Activated naive CD4-positive, alpha-beta T cell treated with anti-CD3 and anti-CD28 coated beads, Interleukin-2, amount 50 U/mL, for 16 hours (primary cell): ENCODE measurements at places on chromosomes 5 and 9.

- no peak for DNase-seq
These were observed 54.6 kb upstream of the ABL1 start for GRCh38 chr9:130780415-130780814.

- no peak for DNase-seq
These were observed 1114.9 kb upstream of the C9orf72 start for GRCh38 chr9:28688172-28688571.

DNA sequence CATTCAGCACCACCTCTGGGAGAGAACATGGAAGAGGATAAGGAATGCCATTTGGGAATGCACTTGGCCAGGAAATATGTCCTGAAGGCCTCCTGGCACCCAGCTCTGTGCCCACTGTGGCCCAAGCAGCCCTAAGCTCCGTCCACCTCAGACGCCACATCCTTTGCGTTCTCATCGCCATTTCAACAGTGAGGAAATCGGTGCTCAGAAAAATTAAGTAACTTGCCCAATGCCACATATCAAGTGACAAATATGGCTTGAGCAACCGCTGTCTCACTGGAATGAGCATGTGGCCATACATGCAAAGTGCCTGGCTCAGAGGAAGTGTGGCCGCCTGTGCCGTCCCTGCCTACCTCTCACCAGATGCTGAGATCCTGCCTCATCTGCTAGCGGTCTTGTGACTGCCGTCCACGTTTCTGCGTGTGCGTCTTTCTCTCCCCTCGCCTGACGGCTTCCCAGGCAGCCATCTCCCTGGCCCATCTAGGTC lies 984 bp upstream of the DOK3 start:
- DNase-seq = no peak

DNA sequence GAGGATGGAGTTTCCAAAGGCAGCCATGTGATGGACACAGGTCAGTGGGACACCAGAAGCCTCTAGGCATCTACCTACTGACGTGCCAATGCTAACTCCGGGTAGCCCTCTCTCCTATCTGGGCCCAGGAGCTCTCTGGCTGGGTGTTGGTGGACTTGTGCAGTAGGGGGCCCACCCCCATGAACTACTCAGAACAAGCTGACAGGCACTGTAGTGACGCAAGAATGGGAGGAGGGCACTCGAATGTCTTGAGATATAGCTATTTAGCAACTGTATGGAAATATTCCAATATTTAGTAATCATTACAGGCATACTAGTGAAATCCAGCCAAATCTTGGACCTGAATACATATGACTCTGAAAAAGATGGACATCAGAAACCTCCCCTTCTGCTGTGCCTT lies 5.7 kb upstream of the DOCK2 start:
- no peak for DNase-seq

- no peak for DNase-seq
These were observed 16.3 kb downstream of the LARP1 start for GRCh38 chr5:154771383-154771901.

GRCh38 chr5:172953776-172954675 lies 5.2 kb upstream of the RPL26L1 start:
- no peak for DNase-seq

DNA sequence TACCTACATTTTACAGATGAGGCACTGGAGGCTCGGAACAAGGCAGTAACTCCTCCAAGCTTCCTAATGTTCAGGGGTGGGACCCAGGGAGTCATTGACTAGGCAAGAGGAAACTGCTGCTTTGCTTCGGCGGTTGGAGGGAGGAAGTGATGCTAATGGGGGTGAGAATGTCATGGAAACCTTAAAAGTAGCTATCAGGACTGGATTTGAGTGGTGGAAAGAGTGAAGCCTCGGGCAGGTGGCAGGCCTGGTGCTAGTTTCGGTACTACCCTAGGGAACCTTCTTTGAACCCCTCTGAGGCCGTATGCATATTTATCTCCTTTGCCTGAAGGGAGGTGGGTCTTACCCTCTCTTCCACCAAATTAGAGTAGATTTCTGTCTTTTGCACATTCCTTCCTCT lies 1.6 kb downstream of the BSPRY start:
- no peak for DNase-seq

GRCh38 chr5:90022002-90022710 lies 387.4 kb downstream of the CETN3 start:
- DNase-seq = no peak

DNA sequence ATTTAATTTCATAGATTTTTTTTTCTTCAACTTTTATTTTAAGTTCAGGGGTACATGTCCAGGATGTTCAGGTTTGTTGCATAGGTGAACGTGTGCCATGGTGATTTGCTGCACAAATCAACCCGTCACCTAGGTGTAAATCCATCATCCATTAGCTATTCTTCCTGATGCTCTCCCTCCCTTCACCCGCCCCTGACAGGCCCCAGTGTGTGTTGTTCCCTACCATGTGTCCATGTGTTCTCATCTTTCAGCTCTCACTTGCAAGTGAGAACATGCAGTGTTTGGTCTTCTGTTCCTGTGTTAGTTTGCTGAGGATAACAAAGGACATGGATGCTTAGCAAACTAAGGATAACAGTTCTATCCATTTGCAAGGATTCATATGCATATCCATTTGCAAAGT lies 209.1 kb upstream of the ADCY2 start:
- DNase-seq = no peak

GRCh38 chr5:154642499-154643245 lies 112.5 kb upstream of the LARP1 start:
- no peak for DNase-seq

- no peak for DNase-seq
These were observed 3.5 kb upstream of the C5 start for GRCh38 chr9:121053544-121053943.

- no peak for DNase-seq
These were observed 55.3 kb downstream of the BARX1 start for GRCh38 chr9:93899609-93900435.

DNA sequence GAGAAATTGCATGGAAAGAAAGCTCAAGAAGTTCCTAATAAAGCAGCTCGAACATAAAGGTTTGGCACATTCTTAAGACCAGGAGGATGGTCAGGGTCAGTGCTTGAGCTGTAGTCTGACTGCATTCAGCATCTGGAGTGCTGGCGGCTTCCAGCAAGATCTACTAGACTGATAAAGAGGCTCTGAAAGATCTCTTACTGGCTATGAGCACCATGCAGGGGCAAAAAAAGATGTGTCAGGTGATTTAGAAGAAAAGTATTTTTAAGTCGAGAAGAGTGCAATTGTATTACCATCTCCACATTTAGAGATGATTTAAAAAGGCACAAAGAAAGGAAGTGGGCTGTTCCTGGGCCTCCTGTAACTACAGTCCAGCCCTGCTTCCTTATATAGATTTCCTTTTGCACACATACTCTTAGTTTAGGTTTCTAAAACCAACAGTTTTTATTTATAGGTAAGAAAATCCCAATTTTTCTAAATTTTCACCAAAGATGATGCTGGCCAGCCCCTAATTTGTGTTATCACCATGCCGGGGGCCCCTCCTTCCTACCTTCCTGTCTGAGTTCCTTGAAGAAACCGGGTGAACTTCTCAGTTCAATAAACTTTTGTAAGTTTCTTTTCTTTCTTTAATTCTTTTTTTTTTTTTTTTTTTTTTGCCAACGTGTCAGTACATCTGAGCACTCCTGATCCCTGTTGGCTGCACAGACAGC lies 65.9 kb upstream of the PLPP1 start:
- DNase-seq = no peak

DNA sequence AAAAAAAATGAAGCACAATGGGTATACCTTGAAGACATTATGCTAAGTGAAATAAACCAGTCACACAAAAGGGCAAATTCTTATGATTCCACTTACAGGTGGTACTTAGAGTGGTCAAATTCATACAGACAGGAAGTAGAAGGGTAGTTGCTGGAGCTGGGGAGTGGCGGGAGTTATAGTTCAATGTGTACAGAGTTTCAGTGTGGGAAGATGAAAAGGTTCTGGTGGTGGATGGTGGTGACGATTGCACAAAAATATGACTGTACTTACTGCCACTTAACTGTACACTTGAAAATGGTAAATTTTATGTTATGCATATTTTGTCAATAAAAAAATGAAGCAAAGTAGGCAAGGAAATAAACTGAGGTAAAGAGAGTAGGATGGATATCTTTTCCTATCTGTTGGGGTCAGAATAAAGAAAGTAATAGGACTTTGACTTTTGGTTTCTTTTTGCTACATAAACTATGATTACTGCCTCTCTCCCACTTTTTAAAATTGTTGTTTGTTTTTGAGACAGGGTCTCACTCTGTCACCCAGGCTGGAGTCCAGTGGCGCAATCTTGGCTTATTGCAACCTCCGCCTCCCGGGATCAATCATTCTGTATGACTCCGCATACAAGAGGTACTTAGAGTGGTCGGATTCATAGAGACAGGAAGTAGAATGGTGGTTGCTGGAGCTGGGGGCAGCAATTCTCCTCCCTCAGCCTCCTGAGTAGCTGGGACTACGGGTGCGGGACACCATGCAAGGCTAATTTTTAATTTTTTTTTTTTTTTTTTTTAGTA lies 4.0 kb upstream of the PSAT1 start:
- peak; percentile 19 for DNase-seq

DNA sequence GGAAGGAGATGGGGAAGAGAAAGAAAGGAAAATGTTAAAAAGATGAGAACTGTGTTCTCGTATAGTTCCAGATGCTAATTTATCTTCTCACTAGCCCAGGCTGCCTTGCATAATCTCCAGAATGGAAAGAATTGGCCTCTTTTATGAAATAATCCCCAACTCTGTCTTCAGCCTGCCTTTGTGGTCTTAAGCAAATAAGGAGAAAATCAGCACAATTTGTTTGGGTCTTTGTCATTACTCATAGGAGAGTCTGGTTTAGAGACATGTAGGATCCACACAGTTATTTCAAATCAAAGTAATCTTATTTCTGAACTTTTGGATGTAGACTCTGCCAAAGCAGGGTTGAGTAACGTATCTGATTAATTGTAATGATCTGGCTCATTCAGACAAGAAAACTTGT lies 50.7 kb upstream of the CAMK4 start:
- DNase-seq = no peak

- DNase-seq = no peak
These were observed 1.1 kb upstream of the SH3TC2 start for GRCh38 chr5:149063896-149064478.

GRCh38 chr9:34576597-34577399 lies 12.7 kb downstream of the CNTFR start:
- DNase-seq = no peak

GRCh38 chr9:127131871-127132270 lies 9.4 kb upstream of the ANGPTL2 start:
- no peak for DNase-seq

DNA sequence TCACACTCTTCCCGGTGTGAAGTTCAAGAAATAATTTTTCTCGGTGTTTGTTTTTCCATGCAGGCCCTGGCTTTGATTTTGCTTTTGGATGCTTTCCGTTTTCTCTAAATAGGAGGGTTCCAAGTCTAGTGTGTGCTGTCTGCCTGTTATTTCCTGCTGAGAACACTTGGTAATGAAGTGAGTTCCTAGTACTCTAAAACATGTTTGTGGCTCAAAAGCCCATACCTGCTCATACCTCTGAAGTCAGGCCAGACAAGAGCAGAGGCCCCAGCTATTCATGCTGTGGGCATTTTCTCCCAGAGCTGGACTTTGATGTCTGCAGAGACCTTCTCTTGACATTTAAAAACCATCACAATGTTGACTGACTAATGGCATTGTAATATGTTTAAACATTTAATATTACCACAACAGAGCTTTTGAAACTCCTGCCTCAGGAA lies 211.2 kb downstream of the GOLPH3 start:
- no peak for DNase-seq

GRCh38 chr5:123700624-123701287 lies 188.8 kb downstream of the CSNK1G3 start:
- DNase-seq = no peak

- no peak for DNase-seq
These were observed 40.1 kb downstream of the SECISBP2 start for GRCh38 chr9:89358376-89358916.

DNA sequence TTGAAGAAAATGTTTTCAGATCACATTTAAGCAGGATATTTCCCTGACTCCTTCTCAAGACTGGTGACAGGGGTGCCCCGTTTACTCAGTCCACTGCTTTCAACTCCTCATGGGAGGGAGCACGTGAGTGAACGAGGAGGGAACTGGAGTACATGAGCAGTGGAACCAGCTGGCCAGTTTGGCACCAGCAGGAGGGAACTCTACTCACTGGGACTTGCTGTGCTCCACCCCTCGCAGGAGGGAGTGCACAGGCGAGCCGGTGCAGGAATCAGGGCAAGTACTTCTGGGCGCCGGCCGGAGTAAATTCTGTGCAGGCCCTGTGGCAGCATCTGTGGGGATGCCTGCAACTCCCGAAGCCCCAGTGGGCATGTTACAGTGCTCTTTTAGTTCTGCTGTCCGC lies 1941.1 kb upstream of the C9orf72 start:
- DNase-seq = no peak

DNA sequence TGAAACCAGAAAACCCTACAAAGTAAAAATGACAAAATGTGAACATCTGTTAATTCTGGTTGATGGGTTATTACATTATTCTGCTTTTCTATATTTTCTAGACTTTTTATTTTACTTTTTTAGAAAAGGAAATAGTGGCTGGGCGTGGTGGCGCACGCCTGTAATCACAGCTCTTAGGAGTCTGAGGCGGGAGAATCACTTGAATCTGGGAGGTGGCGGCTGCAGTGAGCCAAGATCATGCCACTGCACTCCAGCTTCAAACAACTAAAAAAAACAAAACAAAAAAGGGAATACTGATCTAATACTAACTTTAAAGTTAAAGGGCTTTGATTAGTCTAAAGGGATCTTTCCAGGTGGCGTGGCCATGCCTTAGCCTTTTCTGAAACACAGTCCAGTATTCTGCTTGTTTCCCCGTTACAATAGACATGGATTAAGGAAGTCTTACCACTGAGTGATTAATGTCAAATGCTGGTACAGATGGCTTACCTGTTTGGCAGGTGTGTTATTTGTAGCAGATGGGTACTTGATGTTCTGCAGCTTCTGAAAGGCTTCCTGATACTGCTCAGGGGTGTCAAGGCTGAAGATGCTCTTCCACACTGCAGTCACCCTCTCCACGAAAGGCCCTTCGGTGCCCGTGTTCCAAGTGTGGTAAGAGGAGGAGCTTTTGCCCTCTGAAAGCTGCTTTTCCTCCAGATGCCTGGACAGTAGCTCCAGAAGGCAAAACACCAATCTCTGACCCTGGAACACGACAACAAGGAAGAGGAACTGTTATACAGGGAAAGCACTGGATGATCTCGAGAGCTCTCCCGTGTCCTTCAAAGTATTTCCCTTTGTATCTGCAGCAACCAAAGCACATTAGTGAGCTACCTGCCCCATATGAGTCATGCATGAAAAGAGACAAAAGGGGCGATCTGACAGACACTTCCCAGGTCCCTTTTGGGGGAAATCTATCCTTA lies 37.5 kb downstream of the CNOT8 start:
- DNase-seq = no peak

GRCh38 chr5:67998709-67999261 lies 216.8 kb upstream of the PIK3R1 start:
- no peak for DNase-seq

DNA sequence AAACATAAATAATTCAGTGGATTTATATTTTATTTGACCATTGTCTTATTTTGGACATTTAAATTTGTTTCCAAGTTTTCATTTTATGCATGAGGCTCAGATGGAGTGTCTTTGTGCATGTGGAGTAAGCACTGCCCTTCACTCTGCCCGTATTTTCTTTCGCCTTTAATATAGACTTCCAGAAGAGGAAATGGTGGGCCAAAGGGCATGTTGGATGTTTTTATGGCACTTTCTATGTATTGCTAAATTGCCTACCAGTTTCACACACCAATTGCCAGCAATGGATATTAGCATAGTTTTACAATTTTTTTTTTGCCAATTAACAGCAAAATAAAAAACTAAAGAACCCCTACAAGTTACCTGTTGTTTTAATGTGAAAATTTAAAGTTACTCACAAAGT lies 38.4 kb downstream of the ZSWIM6 start:
- no peak for DNase-seq
